A549 (cell line): ENCODE measurements at places on chromosomes 5 and 9.

DNA sequence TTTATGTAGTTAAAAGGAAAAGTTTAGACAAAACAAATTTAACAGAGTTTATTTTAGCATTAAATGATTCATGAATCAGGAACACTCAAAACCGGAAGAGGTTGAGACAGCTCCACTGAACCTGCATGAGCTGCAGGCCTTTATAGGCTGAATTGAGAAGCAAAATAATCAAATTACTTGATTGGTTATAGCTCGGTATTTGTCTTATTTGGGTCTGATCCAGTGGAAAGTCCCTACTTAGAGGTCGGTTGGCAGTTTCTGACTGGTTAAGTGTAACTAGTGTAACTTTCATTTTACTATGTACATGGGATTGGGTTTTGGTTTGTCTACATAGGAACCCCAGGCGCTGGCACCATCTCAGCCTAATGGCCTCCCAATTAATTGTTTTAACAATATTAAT is 74.1 kb upstream of the PIK3R1 start:
- DNase-seq, result no peak

- DNase-seq, result no peak
Measured at GRCh38 chr5:42591015-42591414, 165.6 kb upstream of the CCDC152 start.

GRCh38 chr9:133403766-133404453 is 13.9 kb downstream of the REXO4 start:
- DNase-seq, result peak; percentile 73

GRCh38 chr5:136042665-136043121 is 13.9 kb downstream of the TGFBI start:
- DNase-seq, result no peak

DNA sequence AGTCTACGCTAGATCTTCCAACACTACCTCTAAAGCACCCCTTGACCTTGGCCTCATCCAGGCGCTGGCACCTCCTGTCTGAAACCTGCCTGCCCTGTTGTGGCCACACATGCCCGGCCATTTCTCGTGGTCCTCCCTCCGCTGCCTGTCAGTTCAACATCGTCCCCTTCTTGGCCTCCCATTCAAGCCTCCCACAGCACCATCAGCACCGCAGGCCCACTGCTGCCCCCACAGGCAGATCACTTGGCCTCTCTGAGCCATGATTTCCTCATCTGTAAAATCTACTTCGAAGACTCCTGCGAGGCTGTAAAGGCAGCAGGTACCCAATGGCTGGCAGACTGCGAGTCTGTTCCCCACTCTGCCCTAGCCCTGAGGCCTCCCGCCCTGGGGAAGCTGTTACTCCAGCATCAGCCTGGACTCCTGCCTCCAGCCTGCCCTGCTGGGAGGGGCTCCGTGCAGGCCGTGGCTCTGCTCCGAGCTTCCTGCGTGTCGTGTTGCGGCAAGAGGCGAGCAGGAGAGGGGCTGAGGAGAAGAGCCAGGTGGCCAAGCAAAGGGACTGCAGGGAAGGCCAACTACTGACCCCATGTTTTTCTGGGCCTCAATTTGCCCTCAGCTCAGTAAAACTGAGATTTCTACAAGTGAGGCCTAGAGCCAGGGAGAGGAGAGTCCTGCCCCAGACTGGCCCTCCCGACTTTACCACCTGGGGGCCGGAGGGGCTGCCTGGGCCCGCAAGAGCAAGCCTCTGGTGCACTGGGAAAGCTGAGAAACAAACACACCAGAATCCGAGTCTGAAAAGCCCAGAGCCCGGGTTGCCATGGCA is 70.5 kb upstream of the LRRTM2 start:
- DNase-seq, result no peak

- DNase-seq, result no peak
Measured at GRCh38 chr9:114231273-114231672, 75.9 kb downstream of the COL27A1 start.

GRCh38 chr5:38576442-38576841 is 20.0 kb upstream of the LIFR start:
- DNase-seq, result no peak

DNA sequence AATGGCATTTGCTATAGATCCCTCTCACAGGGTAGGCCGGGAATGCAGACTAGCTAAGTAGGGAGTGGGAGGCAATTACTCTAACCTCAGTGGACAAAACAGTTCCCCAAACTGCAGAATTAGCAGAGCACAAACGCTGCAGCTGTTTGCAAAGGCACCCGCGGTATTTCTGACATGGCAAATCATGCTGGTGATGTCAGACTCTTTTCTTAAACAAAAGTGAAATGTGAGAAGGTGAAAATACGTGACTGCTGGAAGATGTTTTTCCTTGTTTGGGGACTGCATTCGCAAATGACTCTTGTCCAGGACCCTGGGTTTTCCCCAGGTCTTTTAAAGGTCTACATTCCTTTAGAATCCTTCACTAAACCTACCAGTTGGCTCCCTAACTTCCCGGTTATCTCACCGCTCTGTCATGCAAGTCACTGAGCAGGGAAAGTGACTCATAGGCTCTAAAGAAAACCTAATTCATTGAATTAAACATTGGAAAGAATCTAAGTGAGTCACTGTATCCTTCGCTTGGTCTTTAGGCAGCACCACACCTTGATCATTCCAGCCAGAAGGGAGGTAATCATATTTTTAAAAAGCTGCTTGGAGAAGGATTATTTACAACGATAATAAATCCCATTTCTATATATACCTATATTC is 91.5 kb upstream of the DNAH5 start:
- peak; percentile 97 for DNase-seq

DNA sequence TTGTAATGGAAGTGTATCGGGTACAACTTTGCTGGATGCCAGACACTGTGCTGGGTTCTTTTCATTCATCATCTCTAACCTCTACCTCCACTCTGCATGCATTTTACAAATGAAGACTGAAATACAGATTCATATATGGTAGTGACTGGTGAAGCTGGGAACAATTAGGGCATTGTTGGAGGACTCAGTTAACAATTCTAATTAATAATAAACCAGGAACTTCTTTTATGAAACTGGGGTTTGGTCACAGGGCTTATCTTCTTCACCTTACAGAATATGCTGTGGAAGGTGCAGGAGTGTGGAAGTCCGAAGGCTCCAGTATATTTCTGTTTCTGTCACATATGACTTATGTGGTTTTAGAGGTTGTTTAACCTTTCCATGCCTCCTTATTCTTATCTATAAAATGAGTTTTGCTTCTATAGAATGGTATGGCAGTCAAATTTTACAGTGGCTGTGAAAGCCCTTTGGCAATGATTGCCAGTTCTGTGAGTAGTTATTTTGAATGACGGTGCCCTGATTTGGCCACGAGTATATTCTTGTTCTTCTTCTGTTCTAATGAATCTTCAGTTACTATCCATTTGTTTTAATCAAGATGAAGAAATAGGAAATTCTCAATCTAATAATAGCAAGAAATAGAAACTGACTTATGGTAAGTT is 284.7 kb downstream of the GABRB2 start:
- DNase-seq, result no peak

DNA sequence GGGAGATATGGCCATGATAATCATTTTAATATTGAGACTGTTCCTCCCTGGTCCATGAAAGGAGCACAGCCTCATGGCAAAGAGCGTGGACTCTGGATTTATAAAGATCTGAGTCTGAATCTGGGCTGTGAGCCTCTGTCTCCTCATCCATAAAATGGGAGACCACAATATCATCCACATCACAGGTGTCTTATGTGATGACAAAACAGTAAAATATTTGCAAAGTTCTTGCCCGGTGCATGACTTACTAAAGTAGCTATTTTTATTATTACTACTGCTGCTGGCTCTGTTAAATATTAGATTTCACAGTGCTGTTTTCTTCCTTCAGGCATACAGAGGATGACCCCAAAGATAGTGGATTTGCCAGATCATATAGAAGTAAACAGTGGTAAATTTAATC is 74.1 kb downstream of the TEK start:
- DNase-seq, result no peak

GRCh38 chr5:15023846-15024245 is 152.3 kb upstream of the ANKH start:
- DNase-seq, result no peak

DNA sequence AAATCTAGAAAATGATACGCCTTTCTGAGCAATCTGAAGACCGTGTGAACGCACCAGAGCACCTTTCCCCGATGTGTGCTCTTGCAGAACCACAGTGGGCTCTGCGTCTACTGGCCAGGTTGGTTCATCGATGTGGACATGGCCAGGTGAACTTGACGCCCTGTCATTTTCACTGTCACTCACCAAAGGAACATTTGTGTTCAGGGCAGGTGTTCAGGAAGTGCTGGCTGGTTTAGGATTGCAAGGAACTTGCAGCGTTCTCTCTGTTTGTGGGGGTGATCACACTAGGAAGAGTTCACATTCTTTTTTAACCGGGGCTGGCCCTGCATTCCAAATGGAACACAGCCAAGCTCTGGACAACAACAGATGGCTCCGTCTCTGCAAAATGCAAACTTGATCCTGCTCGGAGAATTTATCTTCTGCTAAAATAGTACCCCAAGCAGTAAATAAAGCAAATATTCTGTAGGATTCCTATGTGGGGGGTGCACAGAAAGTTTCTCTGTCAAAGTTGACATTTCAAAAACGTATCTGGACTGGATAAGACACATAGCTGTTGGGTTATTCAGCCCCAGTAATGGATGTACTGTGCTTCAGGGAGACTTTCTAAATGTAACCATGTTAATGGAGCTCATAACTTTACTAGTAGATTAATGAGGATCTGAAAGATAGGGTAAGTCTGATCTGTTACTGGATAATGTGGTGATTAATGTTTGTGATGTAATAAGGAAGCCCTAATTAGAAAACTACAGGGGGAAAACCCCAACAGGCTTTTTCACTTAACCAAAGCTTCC is 45.7 kb upstream of the FANCC start:
- DNase-seq, result no peak

DNA sequence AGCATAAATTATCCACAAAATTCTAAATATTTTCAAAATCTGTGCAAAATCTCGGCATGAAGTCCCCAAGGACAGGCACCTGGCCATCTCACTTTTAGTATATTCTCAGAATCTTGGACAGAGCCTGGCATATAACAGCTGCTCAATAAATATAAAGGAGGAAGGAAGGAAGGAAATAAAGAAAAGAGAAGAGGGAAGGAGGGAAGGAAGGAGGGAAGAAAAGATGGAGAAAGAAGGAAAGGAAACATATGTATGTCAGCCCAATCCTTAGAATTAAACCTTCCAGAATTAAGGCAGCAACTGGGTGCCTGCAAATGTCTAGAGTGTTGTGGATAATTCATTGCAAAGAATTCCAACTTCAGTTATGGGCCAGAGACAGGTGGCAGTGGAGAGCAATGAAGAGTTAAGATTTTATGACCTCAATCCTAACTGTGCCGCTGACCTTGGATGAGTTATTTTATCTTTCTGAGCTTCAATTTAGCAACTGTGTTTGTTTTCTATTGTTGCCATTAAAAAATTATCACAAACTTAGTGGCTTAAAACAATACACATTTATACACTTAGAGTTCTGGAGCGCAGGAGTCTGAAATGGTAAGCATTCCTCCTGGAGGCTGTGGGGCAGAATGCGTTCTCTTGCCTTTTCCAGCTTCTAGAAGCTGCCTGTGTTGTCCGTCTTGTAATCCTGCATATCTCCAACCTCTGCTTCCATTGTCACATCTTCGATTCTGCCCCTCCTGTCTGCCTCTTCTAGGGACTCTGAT is 200.9 kb upstream of the MSX2 start:
- no peak for DNase-seq

GRCh38 chr5:179869641-179870402 is 11.2 kb upstream of the MRNIP start:
- DNase-seq, result no peak

DNA sequence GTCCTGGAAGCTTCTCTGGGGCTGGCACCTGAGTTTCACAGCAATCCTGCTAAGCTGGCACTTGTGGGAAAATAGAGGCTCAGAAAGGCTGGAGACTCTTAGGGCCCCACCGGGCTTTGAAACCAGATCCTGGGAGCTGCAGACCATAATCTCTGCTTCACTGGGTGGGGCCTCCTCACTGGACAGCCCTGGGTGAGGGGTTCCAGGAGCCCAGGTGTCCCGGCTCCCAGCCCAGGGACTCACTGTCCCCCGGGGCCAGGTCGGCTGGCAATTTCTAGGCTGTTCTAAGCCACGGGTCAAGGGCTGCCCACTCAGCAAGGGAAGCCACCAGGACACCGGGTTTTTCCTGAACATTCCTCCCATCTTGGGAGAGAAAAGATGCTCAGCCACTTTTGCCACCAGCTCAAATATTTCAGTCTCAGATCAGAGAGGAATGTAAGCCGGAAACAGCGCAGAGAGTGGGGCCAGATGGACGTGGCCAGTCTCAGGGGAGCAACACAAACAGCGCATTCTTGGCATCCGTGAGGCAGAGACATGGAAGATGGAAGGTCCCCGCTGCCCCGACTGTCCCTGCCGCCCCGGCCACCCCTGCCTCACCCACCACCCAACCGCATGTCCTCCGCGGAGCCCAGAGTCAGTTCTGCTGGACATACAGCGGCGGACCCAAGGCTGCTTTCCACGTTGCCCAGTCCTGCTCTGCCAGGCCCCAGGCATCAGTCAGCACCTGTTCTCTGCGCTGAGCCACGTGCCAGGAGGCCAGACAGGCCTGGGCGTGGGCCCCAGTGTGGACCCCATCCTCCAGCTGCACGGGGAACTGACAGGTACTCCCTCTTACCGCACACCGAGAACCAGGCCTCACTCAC is 72.6 kb downstream of the VAV2 start:
- no peak for DNase-seq

DNA sequence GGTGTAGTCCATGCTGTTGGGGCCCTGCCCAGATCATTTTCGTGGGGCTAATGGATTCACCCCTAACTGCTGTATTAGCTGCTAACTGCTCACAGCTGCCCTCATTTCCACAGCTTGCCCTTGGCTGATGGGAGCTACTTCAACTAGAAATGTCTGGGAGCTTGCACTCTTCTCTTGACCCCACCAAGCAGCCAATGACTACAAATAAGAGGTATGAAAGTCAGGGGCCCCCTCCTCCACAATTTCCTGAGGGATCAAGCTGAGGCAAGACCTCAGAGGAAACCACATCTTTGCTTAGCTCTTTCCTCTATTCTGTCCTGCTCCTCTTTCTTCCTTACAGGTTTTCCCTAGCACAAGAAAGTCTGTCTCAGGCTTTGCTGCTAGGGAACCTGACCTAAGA is 397.5 kb downstream of the MLLT3 start:
- DNase-seq, result no peak

- DNase-seq, result peak; percentile 67
Measured at GRCh38 chr9:21831841-21832509, 29.5 kb downstream of the MTAP start.

DNA sequence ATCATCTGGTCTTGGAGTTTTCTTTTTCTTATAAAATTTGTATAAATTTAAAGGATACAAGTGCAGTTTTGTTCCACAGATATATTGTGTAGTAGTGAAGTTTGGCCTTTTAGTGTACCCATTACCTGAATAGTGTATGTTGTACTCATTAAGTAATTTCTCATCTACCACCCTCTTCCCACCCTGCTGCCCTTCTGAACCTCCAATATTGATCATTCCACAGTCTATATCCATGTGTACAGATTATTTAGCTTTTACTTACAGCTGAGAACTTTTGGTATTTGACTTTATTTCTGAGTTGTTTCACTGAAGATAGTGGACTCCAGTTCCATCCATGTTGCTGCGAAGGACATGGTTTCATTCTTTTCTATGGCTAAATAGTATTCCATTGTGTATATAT is 63.1 kb upstream of the NR3C1 start:
- DNase-seq, result no peak
